GDM1 (cell line): ENCODE measurements at places on chromosomes 12 and 14.

- DNase-seq, result no peak
Measured at GRCh38 chr12:50103767-50104321, at the start of gene GPD1. TSS of gene GPD1 (plus strand) at chr12:50104008. CDS start at chr12:50104051, 43 bp downstream.

DNA sequence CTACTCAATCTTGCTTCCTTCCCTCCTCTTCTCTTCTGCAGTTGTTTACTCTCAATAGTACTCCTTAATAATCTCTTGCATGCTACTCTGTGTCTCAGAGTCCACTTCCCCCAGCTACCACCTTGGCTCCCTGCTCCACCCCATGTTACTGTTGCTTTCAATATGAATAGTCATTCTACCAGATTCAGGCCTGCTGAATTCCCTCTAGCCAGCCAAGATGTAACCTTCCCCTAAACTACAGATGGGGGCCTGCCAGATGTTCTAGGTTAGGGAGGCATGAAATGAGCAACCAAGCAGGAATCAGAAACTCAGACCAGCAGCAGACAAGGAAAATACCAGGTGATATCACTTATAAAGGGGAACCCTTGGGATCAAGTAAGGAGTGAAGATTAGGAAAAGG lies 392.1 kb upstream of the DDHD1 start:
- no peak for DNase-seq

- no peak for DNase-seq
Measured at GRCh38 chr14:101008196-101008595, 104.7 kb upstream of the RTL1 start.

DNA sequence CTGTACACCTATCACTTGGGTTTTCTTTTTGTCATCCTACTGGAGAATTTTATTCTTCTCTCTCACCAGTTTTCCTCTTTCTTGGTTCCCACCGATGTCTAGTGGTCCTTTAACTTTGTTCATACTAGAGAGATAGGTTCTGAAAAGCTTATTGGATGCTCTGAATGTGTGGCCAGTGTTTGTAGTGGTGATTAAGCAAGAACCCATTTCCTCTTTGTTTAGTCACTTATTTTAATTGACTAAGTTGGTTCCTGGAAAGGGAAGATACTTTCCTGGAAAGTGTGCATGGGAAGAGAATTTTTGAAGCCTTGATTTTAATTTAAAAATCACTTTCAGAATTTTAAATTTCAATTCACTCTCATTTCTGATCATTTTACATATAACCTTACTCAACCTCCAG lies 127.2 kb downstream of the OTOGL start:
- DNase-seq, result no peak

GRCh38 chr12:28827861-28828260 lies 321.2 kb upstream of the FAR2 start:
- DNase-seq, result no peak

GRCh38 chr12:51820526-51821439 lies 27.7 kb downstream of the FIGNL2 start:
- peak; percentile 16 for DNase-seq

DNA sequence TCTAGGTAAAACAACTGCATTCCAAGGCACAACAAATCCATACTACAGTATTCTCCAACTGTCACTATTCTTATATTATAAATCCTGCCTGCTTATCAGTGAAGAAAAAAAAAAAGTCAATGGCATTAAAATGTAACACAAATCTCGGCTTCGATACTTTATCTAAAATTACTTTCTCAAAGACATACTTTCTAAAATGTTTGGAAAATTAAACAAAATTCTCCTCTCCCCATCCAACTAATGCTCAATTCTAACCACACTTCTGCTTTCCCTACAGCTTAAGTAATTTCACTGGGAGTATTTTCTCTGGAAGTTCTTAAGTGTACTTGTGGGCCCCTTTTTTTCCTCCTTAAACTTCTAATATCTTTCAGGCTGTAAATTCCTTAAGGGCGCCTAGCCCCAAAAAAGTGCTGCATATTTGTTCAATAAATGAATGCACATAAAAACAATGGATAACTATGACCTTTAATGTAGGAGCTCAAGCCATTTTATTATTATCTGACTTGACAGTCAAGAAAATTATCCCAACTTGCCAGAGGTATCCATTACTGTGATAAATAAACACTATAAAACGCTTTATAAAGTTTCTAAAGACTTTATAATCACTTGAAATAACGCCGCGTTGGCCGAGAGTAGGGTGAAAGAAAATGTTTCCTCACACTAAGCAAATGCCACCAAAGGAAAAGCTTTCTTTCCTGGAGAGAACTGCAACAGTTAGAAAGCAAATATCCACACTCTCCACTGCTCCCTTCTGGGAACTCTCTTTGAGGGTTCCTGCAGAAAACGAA lies 977 bp downstream of the HEATR5A start:
- no peak for DNase-seq

GRCh38 chr14:21518725-21519124 lies 7.4 kb downstream of the SALL2 start:
- no peak for DNase-seq

DNA sequence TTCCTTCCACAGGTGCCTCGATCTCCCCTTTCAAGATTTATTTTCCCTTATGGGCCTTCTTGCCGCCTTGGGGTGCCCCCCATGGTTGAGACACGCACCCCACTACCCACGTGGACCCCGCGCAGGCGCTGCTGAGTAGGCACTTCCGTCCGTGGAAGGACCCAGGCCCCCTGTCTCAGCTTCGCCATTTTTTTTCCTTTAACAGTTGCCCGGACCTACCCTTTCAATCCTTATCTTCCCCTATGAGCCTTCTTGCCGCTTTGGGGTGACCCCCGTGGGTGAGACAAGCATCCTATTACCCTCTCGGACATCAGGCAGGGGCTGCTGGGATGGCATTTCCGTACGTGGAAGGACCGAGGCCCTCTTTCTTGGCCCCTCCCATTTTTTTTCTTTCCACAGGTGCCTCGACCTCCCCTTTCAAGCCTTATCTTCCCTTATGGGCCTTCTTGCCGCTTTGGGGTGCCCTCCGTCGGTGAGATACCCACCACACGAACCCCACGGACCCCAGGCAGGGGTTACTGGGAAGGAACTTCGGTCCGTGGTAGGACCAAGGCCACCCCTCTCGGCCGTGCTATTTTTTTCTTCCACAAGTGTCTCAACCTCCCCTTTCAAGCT lies 268.2 kb downstream of the ALG10 start:
- DNase-seq, result no peak

- DNase-seq, result no peak
Measured at GRCh38 chr12:98999559-98999958, 354.5 kb downstream of the APAF1 start.

DNA sequence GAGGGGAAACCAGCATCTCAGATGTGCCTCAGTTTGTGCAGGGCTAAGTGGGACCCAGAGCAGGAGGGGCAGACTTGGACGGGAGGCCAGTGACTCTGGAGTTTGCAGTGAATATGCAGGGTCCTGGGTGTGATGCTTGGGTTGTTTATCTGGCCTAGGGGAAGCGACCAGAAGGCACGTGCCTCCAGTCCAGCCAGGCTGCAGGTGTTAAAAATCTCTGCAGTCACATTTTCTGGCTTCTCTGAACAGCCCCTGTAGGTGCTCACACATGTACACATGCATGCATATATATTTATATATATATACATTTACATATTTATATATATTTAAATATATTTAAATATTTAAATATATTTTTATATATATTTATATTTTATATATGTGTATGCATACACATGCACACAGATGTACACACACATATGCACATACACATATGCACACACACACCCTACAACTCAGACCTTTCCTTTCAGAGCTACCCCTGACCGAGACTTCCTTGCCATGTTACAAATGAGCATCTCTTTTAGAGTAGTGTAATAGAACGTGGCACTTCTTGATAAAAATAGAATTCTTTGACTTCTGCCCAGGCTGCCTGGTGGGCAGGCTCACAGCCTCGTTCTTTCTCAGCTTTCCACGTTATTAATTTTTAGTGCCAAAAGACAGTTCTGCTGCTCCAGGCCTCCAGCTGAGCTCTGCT lies 26.8 kb upstream of the TCL1B start:
- DNase-seq, result no peak

DNA sequence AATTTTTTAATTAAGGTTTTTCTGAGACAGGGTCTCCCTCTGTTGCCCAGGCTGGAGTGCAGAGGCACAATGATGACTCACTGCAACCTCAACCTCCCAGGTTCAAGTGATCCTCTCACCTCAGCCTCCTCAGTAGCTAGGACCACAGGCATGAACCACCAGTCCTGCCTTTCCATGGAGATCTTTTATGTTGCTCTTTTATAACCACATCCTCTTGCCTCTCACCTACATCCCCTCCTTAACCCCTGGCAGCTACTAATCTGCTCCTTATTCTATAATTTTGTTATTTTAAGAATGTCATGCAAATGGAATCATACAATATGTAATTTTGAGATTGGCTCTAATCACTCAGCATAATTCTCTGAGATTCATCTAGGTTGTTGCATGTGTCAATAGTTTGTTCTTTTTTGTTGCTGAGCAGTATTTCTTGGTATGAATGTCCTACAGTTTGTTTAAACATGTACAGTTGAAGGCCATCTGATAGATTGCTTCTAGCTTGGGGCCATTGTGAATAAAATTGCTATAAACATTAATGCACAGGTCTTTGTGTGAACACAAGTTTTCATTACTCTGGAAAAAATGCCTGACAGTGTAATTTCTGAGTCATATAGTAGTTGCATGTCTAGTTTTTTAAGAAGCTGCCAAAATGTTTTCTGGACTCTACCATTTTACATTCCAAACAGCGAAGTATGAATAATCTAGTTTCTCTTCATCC lies 249.2 kb upstream of the AMIGO2 start:
- no peak for DNase-seq

DNA sequence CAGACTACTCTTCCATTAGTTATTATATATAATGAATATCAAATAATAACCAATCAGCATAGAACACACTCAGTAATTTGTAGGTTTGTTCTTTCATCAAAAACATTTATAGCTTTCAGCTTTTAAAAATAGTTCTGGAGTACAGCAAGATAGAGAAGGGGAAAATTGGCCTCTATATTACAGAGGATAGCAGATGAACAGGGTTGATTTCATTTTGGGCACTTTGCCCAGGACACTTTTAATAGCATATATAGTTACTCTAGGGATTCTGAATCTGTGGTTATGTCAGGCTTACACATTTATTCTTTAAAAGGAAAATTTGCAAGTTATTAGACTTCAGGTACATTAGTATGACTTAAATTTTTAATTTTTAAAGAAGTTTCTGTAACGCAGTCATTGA lies 52.6 kb downstream of the IFT81 start:
- DNase-seq, result no peak

DNA sequence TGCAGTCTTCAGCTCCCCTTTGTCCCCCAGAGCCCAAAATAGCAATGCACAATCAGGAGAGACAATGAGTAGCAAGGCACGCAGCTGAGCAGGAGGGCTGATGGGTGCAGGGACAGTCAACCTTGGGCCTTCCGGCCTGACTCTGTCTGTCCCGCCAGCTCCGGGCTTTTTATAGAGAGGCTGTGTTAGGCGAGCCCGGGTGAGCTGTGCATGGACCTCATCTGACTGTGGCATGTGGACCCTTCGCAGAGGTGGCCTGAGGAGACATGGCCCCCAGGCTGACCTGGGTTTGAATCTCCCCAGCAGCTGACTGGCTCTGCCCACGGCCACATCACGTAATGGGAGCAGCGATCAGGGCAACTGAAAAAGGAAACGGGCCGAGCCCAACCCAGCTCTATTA lies 177.9 kb downstream of the TSPAN9 start:
- DNase-seq, result no peak

GRCh38 chr14:98244966-98245569 lies 1026.9 kb downstream of the BCL11B start:
- no peak for DNase-seq

- no peak for DNase-seq
Measured at GRCh38 chr14:64095620-64096019, 198.6 kb downstream of the ESR2 start.

DNA sequence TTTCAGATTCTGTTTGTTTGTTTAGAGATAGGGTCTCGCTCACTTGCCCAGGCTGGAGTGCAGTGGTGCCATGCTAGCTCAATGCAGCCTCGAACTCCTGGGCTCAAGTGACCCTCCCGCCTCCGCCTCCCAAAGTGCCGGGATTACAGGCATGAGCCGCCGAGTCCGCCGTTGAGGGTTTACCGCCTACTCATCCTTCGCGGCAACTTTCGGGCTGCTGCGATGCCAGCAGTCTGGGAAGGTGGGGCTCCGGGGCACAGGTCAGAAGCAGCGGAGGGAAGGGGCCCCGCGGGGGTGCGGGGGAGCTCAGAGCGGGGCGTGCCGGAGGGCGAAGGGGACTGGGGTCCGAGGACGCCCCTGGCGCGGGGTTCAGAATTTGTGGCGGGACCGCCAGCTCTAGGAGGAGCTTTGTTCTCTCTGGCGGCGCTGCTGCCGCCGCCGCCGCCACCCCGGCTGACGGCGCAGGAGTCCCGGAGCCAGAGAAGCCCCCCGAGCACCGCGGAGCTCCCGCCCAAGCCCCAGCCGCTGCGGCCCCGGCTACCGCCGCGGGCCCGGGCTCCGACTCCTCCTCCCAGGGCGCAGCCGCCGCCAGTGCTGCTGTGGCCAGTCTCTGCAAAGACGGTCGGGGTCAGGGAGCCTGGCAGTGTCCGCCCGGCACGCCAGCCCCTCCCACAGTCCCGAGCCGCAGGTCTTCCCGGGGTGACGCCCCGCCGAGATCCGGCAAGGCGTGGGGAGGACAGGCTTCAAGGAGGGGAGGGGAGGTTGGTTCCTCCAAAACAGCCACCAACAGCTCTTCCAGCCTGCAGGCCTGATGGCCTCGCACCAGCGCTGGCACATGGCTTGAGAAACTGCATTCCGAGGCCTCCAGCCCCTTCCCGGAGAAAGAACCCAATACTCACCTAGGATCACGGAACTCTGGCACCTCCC lies 10.9 kb upstream of the KRT77 start:
- DNase-seq, result no peak

GRCh38 chr14:68241862-68242487 lies 422.4 kb downstream of the RAD51B start:
- DNase-seq, result no peak

GRCh38 chr12:21678959-21679358 lies 21.3 kb upstream of the LDHB start:
- no peak for DNase-seq

- no peak for DNase-seq
Measured at GRCh38 chr14:72792051-72792788, 101.7 kb downstream of the DPF3 start.

GRCh38 chr12:45329238-45329637 lies 113.3 kb downstream of the ANO6 start:
- DNase-seq, result no peak

DNA sequence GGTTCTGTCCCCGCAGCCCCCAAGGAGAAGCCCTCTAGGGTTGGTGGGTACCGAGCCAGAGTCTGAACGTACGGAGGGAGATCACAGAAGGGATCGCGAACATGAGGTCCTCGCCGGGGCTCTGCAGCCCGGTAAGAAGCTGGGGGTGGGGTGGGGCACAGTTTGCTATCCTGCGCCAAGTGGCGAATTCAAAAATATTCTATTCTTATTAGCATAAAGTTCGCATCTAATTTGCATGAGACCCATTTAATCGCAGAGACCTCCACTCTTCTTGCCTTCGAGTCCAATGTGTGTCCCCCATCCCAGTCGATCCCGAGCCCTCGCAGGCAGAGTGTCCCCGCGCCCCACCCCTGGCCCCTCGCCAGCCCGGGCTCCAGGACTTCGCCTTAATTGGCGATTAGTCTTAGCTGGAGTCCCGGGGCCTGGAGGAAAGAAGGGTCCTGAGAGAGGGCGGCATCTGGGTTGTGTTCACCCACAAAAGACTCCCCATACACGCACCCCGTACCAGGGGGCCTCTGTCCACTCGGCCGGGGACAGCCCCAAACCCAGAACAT lies 604 bp upstream of the ARHGEF25 start:
- DNase-seq, result no peak

- no peak for DNase-seq
Measured at GRCh38 chr14:84750763-84751554, 779.0 kb upstream of the FLRT2 start.
